EL (cell line): ENCODE measurements at places on chromosomes 2 and 18.

- DNase-seq: no peak
These were observed 122.7 kb downstream of the CAPN13 start for GRCh38 chr2:30684516-30684915.

- peak; percentile 7 for DNase-seq
These were observed 1.8 kb downstream of the KIF5C start for GRCh38 chr2:148876595-148877402.

GRCh38 chr2:9071584-9072124, 68.2 kb upstream of the MBOAT2 start:
- peak; percentile 32 for DNase-seq

- DNase-seq: no peak
These were observed 61.9 kb upstream of the RIOK3 start for GRCh38 chr18:23391156-23391555.

- peak; percentile 56 for DNase-seq
These were observed 81.4 kb upstream of the ERBB4 start for GRCh38 chr2:212619954-212620353.

GRCh38 chr2:150963336-150963735, 298.3 kb downstream of the RBM43 start:
- no peak for DNase-seq

DNA sequence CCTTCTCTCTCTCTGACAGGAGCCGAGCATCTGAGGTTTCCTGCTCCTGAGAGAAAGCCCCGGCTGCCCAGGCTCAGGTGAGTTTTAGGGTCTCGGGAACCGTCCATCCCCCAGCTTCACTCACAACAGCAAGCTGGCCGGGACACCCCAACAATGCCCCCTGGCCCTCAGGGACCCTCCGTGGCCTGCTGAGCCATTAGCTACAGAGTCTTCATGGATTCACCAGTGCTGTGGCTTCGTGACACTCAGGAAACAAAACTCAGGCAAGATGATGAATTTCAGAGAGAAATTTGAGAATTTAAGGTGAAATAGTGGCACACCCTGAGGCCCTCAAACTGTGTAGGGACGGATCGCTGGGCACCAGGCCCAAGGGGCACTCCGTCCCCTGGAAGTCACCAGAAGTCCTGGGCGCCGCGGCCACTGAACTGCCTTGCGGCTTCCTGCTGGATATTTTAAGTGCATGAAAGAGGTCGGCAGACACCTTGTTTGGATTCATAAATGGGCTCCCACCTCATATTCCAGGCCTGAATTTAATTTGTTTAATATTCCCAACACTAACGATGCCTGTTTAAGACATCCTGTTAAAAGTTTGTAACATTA, 368.3 kb upstream of the SALL3 start:
- DNase-seq: no peak

- no peak for DNase-seq
These were observed 155.3 kb downstream of the BABAM2 start for GRCh38 chr2:28045676-28046351.

DNA sequence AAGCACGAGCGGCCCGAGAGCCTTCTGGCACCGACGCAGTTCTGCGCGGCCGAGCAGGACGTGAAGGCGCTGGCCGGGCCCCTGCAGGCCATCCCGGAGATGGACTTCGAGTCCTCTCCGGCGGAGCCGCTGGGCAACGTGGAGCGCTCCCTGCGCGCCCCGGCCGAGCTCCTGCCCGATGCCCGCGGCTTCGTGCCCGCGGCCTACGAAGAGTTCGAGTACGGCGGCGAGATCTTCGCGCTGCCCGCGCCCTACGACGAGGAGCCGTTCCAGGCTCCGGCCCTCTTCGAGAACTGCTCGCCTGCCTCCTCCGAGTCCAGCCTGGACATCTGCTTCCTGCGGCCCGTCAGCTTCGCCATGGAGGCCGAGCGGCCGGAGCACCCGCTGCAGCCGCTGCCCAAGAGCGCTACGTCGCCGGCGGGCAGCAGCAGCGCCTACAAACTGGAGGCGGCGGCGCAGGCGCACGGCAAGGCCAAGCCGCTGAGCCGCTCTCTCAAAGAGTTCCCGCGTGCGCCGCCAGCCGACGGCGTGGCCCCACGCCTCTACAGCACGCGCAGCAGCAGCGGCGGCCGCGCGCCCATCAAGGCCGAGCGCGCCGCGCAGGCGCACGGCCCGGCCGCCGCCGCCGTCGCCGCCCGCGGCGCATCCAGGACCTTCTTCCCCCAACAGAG, 70.4 kb downstream of the ARHGEF33 start:
- DNase-seq: peak; percentile 67

DNA sequence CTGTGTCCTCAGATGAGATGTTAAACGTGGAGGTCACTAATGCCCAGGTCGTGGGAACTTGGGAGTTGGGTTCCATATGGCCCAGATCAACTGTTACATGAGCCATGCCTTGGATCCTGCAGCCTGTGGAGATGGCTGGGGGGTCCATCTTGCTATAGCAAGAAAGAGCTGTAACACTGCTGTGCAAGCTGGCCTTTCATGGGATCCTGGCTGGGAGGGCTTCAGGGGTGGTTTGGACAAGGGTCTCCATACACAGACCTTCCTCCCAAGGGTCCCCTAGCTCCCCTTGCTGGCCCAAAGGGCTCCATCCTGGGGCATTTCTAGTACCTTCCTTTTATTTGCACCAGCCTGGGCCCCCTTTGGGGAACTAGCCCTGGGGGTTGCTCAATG, 337.7 kb downstream of the DYSF start:
- no peak for DNase-seq

DNA sequence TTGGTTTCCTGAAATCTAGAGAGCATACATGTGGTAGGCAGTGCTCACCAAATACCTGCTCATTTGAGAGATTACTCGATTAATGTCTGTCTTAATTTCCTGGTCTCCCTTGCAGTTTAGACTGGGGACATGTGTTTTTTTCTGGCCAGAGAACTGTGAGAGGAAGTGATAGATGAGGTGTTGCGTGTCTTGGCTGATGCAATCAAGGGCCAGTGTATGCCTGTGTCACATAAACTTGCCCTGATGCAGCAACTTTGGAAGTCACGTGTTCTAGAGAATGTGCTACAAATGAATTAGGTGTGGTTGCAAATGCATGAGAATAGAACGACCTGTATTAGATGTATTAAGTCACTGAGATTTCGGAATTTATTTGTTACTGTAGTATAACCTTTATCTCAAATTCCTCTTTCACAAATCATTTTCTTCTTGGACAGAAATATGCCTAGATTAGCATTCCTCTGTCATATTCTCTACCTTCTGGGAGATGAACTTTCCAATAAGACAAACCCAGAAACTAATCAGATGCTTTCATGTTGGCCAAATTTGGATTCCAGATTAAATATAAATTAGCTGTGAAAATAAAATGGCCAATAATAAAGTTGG, 9.9 kb upstream of the IL1A start:
- peak; percentile 83 for DNase-seq
